ENCODE measurements at places on chromosomes 5 and 9.

DNA sequence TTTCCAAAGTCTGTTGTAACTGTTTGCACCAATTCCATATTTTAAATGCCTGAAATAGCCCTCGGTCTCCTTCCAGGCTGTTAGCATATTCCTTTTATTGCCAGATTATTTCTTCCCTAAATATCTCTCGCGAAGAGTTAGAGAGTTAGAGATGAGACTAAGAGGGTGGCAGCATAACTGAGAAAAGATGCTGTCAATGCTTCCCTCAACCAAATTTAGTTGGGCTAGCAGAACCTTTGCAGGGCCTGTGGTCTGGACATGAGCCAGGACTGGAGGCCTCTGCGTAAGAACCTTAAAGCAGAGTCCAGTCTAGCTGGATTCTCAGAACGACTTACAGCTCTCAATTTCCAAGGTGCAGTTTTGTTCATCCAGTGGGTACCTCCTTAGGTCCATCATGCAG, 135.9 kb downstream of the GABRB2 start:
- DNase-seq: no peak

DNA sequence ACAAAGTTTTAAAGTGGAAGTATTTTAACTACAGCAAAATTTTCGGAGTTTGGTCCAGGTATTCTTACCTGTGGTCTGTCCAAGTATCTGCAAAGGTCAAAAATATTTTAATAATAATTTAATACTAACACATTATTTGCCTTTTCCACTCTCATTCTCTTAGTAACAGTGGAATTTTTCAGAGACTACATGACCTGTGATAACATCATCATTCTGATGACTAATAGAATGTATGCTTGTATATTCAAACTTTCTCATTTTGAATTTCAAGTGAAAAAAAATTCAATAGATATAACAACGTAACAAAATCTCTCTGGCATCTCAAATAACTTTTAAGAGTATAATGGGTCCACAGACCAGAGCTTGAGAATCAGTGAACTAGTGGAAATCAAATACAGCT, 78.3 kb downstream of the FBXL17 start:
- no peak for DNase-seq

- no peak for DNase-seq
Measured at GRCh38 chr9:4617752-4618151, 44.3 kb upstream of the PLPP6 start.

- DNase-seq: no peak
Measured at GRCh38 chr5:121668635-121669034, 183.0 kb upstream of the FTMT start.

DNA sequence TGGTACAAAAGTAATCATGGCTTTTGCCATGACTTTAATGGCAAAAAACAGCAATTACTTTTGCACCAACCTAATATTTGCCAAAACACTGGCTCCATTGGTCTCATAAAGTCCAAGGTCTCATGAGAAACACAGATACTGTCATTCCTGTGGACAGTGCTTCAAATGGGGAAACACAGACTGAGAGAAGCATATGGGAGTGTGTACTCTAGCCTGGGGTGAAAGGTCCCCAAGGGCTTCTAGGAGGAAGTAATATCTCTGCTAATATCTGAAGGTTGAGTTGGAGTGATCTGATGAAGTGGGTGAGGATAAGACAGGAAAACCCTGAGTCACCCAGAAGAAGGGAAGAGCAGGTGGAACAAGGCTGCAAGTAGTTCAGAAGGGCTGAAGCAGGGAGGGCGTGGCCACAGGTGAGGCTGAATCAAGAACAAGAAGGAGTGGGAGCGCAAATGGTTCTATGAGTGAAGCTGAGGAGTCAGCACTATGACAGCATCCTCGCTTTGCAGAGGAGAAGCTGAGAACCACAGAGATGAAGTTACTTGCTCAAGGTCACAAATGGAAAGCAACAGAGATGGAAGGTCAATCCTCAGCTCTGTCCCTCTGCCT, 164.1 kb downstream of the ASTN2 start:
- DNase-seq: no peak

GRCh38 chr9:8802242-8802641, 1002.7 kb upstream of the DMAC1 start:
- DNase-seq: no peak

- no peak for DNase-seq
Measured at GRCh38 chr9:121949364-121949763, 143.7 kb downstream of the TTLL11 start.

DNA sequence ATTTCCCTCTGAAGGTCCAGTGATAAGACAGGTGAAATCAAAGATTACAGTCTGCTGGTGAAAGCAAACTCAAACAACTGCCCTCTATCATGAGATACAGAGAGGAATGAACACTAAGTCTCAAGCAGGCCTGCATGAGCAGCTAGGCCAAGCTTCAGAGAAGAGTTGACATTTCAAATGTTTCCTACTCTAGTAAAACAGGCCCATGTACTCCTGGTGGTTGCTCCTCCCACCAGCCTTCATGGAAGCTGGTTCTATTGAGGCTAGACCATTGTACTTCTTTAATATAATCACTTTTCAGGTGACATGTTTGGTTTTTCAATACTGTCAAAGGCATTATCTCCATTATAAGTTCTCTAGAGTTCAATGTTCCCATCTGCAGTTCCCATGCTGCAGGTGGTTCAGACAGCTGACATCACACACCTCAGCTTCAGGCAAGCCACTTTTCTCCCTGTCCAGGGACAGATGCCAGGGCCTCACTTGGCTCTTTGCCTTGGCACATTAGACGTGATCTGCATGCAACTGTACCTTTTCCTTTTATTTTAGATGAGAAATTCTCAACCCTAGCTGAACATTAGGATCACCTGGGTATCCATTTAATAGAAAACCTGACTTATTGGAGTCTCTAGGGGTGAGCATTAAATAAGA, 89.8 kb downstream of the PIK3R1 start:
- DNase-seq: no peak

- no peak for DNase-seq
Measured at GRCh38 chr5:118561971-118562370, 426.4 kb downstream of the DTWD2 start.

- DNase-seq: no peak
Measured at GRCh38 chr9:16217943-16218701, 652.3 kb downstream of the BNC2 start.

DNA sequence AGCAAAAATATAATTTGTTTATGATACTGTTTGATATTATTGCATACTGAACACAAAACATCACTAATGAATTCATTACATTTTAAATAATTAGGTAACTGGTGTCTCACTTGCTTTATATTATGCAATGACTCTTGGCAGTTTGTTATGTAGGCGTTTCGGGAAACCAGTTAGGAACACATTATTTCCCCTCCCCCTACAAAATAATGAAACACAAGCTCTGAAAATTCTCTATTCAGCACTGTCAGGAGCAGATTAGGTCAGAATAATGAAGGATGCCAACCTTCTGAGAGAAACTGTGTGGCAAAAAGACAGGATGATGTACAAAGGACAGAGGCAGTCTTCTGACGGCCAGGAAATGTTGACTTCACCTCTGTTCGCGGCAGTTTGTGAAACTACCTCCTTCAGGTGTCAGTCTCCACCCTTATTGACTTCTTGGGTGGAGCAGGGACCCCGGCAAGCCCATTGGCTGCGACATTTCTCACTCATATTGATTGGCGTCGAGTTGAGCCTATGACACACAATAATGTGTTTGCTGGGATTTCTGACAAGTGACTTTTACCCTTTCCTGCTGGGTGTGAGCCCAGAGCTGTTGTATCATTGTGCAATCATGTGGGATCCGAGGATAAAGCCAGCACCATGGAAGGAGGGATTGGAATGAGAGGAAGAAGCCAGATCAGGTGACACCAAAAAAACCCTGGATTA, 33.9 kb downstream of the SH3PXD2B start:
- DNase-seq: no peak

- no peak for DNase-seq
Measured at GRCh38 chr5:145990170-145990569, 53.8 kb downstream of the SH3RF2 start.

GRCh38 chr9:75235632-75236031, 147.3 kb downstream of the OSTF1 start:
- DNase-seq: no peak

GRCh38 chr5:147902609-147903115, 3.7 kb downstream of the C5orf46 start:
- DNase-seq: no peak

DNA sequence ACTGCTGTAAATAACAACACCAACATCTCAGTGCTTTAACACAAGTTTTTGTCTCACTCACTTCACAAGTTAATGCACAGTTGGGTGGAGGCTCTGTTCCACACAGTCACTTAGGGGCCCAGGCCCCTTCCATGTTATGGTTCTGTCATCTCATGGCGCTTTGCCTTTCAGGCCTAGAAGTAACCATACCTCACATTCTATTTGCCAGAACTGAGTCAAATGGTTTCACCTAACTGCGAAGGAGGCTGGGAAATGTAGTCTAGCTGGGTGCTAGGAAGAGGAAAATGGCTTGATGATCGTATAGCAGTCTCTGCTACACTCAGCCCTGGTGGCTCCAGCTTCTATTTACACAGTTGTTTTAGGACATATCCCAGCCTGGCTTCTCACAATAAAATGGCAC, 23.1 kb upstream of the MVB12B start:
- no peak for DNase-seq

- no peak for DNase-seq
Measured at GRCh38 chr9:77864211-77864889, 167.3 kb downstream of the GNAQ start.

DNA sequence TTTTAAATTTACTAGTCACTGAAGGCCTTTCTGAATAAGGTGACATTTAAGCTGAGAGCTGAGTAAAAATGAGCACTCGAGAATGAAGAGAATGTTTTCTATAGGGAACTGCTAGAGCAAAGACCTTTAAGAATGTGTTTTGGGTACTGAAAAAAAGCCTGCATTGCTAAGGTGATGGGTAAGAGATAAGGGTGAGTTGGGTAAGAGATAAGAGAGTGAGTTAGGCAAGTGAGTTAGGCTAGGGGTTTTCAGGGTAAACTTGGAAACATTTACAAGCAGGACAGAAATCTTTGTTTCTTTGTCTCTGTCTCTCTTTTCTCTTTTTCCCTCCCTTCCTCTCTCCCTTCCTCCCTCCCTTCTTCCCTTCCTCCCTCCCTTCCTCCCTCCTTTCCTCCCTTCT, 5.6 kb downstream of the RAD23B start:
- DNase-seq: no peak

DNA sequence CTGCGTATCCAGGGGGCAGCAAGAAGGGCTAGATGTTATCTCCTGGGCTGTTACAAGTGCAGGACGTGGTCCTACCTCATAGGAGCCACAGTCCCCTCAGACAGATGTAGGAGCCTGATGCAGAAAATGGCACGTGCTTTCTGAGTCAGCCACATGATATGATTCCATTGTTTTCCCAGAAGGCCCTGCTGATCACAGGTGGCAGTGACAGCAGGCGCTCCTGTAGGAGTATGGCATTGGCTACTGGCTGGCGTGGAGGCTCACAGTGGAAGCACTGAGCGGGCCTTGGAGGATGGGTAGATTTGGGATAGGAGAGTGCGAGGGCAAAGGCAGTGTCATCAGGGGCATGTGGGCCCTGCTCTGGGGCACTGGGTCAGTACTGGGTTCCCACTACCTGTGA, 21.9 kb downstream of the USP20 start:
- no peak for DNase-seq

DNA sequence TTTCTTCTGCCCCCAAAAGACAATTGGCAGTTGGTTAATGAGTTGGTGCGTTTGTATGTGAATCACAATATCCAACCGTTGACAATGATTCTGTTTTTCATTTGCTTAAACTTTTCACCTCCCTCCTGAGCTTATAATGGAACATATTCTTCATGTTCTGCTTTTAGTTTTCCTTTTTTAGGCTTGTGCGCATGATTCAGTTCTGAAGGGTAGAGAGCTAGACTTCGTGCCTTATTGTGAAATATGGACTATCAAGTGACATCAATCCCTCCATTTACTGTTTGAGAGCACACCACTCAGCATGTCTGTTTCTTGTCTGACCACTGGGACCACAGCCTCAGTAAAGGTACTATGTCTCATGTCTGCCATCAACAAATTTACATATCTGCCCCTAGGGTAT, 30.5 kb upstream of the LPAR1 start:
- DNase-seq: no peak
